ENCODE measurements at places on chromosomes 12 and 14.
A peak's percentile ranks its signal among the peaks of the same experiment; 100 is the strongest.

GRCh38 chr12:117832459-117833457 lies 136.0 kb downstream of the KSR2 start:
- DNase-seq: peak; percentile 67

GRCh38 chr12:117564881-117565280 lies 203.5 kb upstream of the NOS1 start:
- DNase-seq: no peak

GRCh38 chr14:96394047-96394815 lies 2.3 kb downstream of the AK7 start:
- DNase-seq: no peak

DNA sequence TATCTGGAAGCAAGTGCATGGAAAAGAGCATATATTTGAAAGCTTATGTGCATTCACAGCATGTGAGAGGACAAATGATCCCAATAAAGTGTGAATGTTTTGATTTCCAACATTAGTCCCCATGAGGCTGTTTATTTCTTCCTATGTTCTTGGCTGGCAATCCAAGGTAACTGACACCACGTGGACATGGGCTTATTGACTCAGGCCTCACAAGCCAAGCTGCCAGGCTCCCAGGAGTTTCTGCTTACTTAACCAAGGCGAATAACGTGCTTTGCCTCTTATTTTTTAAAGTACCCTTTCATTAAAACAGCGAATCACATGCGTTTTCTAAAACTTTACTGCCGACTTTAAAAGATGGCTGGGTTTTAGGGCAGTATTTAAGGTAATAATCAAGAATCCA lies 441.7 kb downstream of the FUT8 start:
- DNase-seq: no peak

GRCh38 chr14:97270308-97270707 lies 473.1 kb downstream of the VRK1 start:
- no peak for DNase-seq

All from Caki2 (cell line).